Karpas-422 (cell line): ENCODE measurements at places on chromosomes 2 and 18.

DNA sequence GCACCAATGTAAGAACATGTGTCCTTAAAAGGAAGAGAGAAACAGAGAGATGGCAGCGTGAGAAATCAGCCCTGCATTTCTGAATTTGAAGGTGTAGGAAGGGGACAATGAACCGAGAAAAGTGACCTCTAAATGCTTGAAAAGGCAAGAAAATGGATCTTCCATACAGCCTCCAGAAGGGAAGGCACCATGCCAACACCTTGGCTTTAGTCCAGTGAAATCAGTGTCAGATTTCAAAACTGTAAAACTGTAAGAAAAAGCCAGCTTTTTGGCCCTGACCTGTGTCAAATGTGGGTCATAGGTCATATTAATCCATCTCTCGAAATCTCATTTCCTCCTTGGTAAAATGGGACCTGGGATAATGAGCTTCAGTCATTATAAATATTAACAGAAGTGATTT is 762.3 kb downstream of the DCDC2C start:
- no peak overlapping the region for H3K4me3 ChIP-seq
- H3K4me1 ChIP-seq: no peaks in the 10 kb centered on the region
- H3K27me3 ChIP-seq: no peaks in the 10 kb centered on the region
- no peak overlapping the region for H3K27ac ChIP-seq
- no peak for DNase-seq

- H3K4me1 ChIP-seq: no peaks in the 10 kb centered on the region
- no peak overlapping the region for H3K4me3 ChIP-seq
- no peak for DNase-seq
- no peaks in the 10 kb centered on the region for H3K36me3 ChIP-seq
These were observed 52.6 kb downstream of the RHBDD1 start for GRCh38 chr2:226888378-226888965.

- no peak overlapping the region for H3K4me3 ChIP-seq
- H3K27ac ChIP-seq: no peak overlapping the region
- no peaks in the 10 kb centered on the region for H3K36me3 ChIP-seq
- peak; percentile 88 for DNase-seq
These were observed 7.0 kb upstream of the EPG5 start for GRCh38 chr18:45974088-45974536.

GRCh38 chr18:76345901-76346300 is 149.1 kb downstream of the ZNF516 start:
- H3K27me3 ChIP-seq: no peaks in the 10 kb centered on the region
- no peak for DNase-seq
- peaks cover 4% of the 10 kb centered on the region; the same call in 1 of the 2 replicates for H3K4me1 ChIP-seq
- no peaks in the 10 kb centered on the region for H3K36me3 ChIP-seq
- H3K4me3 ChIP-seq: no peak overlapping the region

DNA sequence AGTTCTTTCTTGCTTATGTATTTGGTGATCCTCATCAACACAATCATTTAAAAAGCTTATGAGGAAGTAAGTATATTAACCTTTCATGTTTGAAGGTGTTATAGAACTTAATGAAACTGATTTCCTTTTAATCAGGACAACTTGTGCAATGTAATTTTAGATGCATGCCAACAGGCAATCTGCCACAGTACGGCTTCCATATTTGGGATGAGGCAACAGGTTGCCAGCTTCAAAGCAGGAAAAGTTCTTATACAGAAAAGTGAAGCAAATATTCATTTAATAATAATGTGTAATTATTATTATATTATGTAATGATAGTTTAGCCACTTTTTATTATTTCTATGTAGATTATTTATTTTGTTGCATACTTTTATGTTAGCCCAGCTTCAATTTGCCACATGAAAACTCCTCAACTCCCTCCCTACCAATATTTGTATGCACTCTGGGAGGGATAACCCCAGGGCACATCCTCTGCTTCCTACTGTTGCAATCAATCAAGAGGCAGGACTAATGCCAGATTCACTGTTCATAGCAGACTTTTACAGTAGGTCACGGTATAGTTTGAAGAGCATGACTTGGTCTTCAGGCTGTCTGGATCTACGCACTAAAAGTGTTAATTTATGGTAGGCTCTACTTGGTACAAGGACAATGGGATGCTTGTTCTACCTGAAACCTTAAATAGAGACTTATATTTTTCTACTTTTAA is 277.2 kb downstream of the AGPS start:
- no peaks in the 10 kb centered on the region for H3K27me3 ChIP-seq
- no peak overlapping the region for H3K27ac ChIP-seq

DNA sequence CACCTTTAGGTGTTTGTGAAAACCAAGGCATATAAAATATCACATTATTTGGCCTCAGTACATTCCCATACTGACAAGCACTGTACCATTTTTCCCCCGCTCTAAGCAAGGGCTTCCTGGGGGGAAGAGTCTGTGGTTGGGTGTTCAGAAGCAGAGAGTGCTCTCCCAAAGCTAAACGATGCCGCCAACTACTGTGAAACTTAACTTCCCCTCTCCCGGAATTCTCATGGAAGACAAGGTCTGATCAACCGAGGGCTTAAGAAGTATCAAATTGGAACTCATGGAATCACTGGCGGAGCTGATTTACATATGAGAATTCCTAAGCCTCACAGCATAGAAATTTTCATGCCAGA is 433 bp upstream of the MFF start:
- no peak for DNase-seq
- peak overlapping the region; percentile 90 for H3K4me3 ChIP-seq
- H3K27me3 ChIP-seq: no peaks in the 10 kb centered on the region
- no peak overlapping the region for H3K27ac ChIP-seq

- H3K27ac ChIP-seq: no peak overlapping the region
- H3K27me3 ChIP-seq: no peaks in the 10 kb centered on the region
- no peak overlapping the region for H3K4me3 ChIP-seq
- DNase-seq: no peak
These were observed 52.5 kb downstream of the SETBP1 start for GRCh38 chr18:44733069-44733753.

DNA sequence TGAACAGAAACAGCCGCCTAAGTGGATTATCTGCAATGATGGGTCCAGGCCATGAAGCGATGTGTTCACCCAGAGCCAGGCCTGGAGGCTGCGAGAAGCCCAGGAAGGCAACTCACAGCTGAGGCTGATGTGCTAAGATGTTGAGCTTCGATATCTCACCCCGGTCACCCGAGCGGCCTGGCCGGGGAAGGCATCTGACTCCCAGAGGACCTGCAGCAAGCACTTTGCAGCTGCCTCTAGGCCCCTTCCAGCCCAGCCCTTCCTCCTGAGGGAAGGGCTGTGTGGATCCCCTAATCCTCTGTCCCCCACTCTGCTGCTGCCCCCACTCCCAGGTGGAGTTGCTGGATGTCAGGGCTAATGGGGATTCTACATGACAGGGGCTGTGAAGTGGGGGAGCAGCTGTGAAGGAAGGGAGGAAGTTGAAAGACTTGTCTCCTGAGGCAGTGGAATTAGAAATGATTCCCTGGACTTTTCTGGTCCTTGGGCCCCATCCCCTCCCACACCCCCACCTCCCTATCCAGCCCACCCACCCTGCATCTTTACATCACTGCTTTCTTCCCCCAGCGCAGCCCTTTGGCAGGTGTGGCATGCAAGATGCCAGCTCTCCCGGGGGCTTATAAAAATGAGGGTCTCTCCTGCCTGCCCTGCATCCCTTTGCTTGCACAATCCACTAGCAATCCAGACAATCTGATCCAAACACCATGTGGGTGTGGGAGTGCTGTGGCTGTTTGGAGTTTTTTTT is 4.3 kb downstream of the ATP6V1B1 start:
- H3K27ac ChIP-seq: no peak overlapping the region
- no peak overlapping the region for H3K4me3 ChIP-seq
- no peak for DNase-seq

- no peak overlapping the region for H3K4me3 ChIP-seq
- H3K36me3 ChIP-seq: no peaks in the 10 kb centered on the region
- no peak overlapping the region for H3K27ac ChIP-seq
These were observed 48.1 kb downstream of the MERTK start for GRCh38 chr2:111946294-111947114.

GRCh38 chr2:82539280-82539621 is 1919.8 kb downstream of the SUCLG1 start:
- H3K4me3 ChIP-seq: no peak overlapping the region
- H3K27ac ChIP-seq: no peak overlapping the region
- no peaks in the 10 kb centered on the region for H3K27me3 ChIP-seq

- DNase-seq: no peak
- H3K36me3 ChIP-seq: no peaks in the 10 kb centered on the region
- H3K4me1 ChIP-seq: no peaks in the 10 kb centered on the region
- H3K27ac ChIP-seq: no peak overlapping the region
These were observed 146.7 kb upstream of the L3MBTL4 start for GRCh38 chr18:6561420-6561861.

DNA sequence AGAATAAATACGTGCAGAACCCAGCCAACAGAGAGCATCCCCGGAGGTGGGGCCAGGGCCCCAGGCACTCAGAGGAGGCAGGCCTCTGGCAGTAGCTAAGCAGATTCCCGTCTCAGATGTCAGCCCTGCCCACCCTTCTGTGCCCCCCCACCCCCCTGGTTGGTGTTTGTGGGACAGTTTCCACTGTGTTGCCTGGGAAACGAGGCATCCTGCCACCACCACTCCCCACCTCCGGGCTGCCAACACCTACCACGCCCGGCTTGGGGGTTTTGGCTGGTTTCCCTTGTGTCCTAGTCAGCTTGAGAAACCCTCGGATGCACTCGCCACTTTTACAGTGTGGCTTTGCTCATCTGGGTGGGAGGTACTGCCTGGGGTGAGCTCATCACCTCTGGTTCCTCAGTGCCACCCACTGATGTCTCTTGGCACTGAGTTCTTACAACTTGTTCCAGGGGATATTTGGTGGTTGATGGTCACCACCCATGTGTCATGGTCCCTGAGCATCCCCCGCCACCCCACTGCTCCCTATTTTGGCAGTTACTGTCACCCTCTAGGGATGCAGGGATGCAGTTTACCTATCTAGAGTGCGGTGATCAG is 72.4 kb upstream of the YWHAQ start:
- H3K27ac ChIP-seq: no peak overlapping the region
- H3K27me3 ChIP-seq: no peaks in the 10 kb centered on the region
- H3K36me3 ChIP-seq: no peaks in the 10 kb centered on the region
- no peak for DNase-seq
- H3K4me3 ChIP-seq: no peak overlapping the region
- peaks cover 6% of the 10 kb centered on the region; the same call in 1 of the 2 replicates for H3K4me1 ChIP-seq

GRCh38 chr2:112584891-112585250 is 462 bp downstream of the CHCHD5 start:
- DNase-seq: no peak
- H3K4me3 ChIP-seq: peak overlapping the region; percentile 95
- no peaks in the 10 kb centered on the region for H3K27me3 ChIP-seq
- H3K4me1 ChIP-seq: peaks cover 43% of the 10 kb centered on the region
- H3K27ac ChIP-seq: peak overlapping the region; percentile 82

DNA sequence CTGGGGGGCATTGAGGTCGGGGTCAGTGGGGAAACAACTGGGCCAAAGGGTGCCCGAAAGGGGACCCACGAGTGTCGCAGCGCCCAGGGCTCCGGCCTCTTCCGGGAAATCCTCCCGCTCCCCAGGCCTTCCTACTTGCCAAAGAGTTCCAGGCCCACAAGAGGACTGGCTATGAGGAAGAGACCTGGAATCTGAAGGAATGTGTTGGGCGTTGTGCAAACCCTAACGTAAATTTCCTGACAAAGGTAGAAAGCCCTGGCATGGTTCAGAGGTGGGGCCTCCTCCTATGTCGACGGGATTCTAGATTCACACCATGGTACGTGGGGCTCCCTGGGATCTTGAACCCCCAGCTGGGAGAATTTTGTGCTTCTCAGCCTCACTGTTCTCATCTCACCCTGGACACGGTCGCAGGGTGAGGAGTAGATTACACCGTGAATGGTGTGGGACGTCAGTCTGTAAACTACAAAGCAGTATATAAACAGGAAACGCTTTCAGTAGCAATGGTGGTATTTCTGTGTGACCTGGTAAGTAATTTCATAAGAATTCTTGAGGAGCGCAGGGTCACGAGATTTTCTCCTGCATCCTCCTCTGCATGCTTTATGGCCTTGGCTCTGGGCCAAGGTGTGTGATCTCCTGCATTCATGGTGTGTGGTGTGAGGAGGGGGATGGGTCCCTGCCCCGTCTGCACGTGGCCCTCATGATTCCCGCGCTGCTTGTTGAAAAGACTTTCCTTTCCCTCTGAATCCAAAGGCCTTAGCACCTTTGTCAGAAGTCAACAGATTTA is 868 bp downstream of the HSBP1L1 start:
- H3K4me1 ChIP-seq: peaks cover 39% of the 10 kb centered on the region
- peak; percentile 72 for DNase-seq
- no peak overlapping the region for H3K27ac ChIP-seq
- H3K36me3 ChIP-seq: peaks cover 4% of the 10 kb centered on the region; the same call in 1 of the 2 replicates
- H3K4me3 ChIP-seq: peak overlapping the region; percentile 70

- H3K36me3 ChIP-seq: no peaks in the 10 kb centered on the region
- no peaks in the 10 kb centered on the region for H3K4me1 ChIP-seq
- H3K27ac ChIP-seq: no peak overlapping the region
- no peak for DNase-seq
- 0 out of 2 replicates have a peak, but pooled peaks cover 2% of the 10 kb centered on the region for H3K27me3 ChIP-seq
These were observed 272.9 kb downstream of the SLC8A1 start for GRCh38 chr2:40178971-40179370.

GRCh38 chr18:55509631-55510324 is 78.2 kb downstream of the TCF4 start:
- H3K4me3 ChIP-seq: no peak overlapping the region
- H3K27ac ChIP-seq: peak overlapping the region; percentile 73
- peaks cover 82% of the 10 kb centered on the region for H3K4me1 ChIP-seq

DNA sequence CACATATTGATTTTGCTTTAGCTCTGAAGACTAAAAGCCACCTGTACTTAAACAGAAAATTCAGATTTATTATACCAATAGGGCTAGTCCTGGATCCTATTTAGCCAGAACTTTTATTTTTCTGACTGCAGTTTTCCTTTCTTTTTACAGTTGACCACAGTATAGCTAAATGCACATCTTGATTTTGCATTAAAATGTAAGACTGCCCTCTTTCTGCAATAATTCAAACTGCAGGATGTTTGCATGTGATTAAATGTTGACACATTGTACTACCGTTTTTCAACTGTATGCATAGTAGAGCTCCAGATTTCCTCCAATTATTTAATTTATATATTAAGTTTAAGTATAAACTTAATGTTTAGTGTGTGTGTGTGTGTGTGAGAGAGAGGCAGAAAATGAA is 1262.9 kb downstream of the SUCLG1 start:
- H3K27ac ChIP-seq: no peak overlapping the region
- no peak overlapping the region for H3K4me3 ChIP-seq
- DNase-seq: peak; percentile 67
- no peaks in the 10 kb centered on the region for H3K27me3 ChIP-seq
- no peaks in the 10 kb centered on the region for H3K36me3 ChIP-seq

DNA sequence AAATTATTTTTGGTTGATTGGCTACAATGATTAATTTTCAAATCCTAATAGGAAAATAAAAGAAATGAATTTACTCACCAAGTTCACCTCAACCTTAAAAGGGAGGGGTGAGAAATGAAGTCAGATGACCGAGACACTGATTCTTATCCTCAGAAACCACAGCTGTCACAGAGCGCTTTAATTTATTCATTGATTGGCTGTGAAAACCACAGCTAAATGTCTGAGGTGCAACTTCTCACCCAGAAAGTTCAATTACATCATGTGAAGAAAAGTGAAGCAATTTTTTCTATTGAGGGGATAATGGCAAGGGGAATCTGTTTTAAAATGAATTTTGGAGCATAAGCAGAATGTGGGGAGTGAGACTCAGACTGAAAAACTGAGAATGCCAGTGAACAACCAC is 128.4 kb downstream of the RNF152 start:
- H3K4me3 ChIP-seq: no peak overlapping the region
- DNase-seq: no peak
- H3K27ac ChIP-seq: no peak overlapping the region
- H3K27me3 ChIP-seq: no peaks in the 10 kb centered on the region
- H3K4me1 ChIP-seq: no peaks in the 10 kb centered on the region

- peaks cover 26% of the 10 kb centered on the region for H3K4me1 ChIP-seq
- DNase-seq: peak; percentile 76
- H3K4me3 ChIP-seq: no peak overlapping the region
- H3K36me3 ChIP-seq: no peaks in the 10 kb centered on the region
- H3K27me3 ChIP-seq: no peaks in the 10 kb centered on the region
- H3K27ac ChIP-seq: no peak overlapping the region
These were observed 6.3 kb upstream of the NRP2 start for GRCh38 chr2:205675861-205676516.
